ENCODE measurements at places on chromosomes 7 and 10.

DNA sequence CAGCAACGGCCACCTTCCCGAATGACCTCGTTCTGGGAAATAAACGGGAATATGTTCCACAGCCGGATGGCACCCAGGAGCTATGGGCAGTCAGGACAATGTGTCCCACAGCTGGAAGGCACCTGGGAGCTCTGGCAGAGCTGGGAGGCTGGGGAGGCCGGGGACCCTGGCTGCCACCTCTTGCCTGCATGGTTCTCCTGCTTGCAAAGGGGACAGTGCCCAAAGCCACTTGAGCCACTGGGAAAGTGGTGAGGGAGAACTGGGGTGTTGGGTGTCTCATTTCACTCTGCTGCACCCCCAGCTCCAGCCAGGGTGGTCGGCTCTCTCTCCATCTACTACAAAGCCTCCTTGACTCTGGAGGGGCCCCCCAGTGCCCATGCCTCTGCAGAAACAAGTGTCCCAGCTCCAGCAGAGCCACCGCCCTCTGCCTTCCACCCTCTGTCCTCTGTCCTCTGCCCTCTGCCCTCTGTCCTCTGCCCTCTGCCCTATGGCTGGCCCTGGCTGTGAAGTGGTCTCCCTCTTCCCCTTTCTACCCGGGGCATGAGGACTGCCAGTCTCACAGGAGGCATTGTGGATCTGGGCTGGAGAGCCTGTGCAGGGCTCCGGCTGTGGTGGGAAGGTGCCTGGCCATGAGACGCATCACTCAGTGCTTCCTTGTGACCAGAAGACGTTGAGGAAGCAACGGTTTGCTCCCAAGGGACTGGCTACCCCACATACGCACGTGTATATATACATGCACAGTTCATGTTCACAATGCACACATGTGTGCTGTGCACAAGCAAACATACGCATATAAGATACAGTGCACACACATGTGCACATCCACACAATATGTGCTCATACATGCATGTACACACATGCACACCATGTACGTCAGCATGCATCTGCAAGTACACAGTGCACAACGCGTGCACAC lies 21.5 kb upstream of the INPP5A start:
- no peak for DNase-seq

- no peak for DNase-seq
Measured at GRCh38 chr7:52917982-52918578, 117.4 kb upstream of the POM121L12 start.

GRCh38 chr7:33087858-33088257 lies 21.3 kb downstream of the RP9 start:
- no peak for DNase-seq

- DNase-seq = no peak
Measured at GRCh38 chr10:49068672-49069217, 46.6 kb downstream of the VSTM4 start.

DNA sequence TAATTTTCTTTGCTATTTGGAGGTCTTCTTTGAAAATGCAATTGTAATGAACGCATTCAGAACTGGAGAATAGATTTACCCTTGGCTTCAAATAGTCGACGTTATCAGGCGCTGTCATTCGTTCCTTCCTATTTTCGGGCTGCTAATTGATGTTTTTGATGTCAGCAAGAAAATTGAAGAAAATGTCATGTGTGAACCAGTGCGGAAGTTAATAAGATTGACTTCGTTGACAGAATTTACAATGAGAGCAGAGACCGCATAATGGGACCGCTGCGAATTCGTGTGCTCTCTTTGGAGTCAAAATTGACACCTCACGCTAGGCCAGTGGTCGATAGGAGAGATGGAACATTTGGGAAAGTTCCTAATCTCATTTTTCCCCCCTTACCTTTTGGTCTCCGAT lies 168.8 kb downstream of the TCF7L2 start:
- no peak for DNase-seq

GRCh38 chr7:78073609-78074382 lies 275.2 kb downstream of the PHTF2 start:
- no peak for DNase-seq

- DNase-seq = no peak
Measured at GRCh38 chr7:128404886-128405470, 4.8 kb downstream of the IMPDH1 start.
